ENCODE measurements at places on chromosomes 5 and 9. TPM values are rescaled to one million over a fixed set of nuclear protein-coding genes. Genes with fewer than 3 reads are reported as not detected.

- no peaks in the 10 kb centered on the region for H3K27me3 ChIP-seq
- H3K4me3 ChIP-seq = no peak overlapping the region
- H3K36me3 ChIP-seq = no peaks in the 10 kb centered on the region
These were observed 23.3 kb downstream of the KCNV2 start for GRCh38 chr9:2740616-2741015.

SPINK7 gene
- not detected for total RNA-seq

DNA sequence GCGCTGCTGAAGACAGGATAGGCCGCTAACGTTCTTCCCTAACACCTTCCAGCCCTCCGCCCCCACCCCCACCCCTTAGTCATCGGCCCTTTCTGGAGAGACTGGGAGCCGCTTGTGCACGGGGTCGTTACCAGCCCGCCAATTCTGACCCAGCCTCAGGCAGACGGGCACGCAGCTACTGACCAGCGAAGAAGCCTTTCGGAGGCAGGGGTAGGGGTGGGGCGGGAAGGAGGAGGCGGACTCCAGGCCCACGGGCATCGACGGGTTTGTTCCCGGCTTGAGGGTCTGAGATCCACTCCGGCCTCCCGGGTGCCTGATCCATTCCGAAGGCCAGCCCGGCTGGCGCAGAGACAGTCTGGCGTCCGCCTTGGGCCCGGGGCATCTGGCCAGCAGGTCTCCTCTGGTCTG is 729 bp upstream of the HAND1 start:
- no peak overlapping the region for H3K27ac ChIP-seq
- peaks cover 96% of the 10 kb centered on the region for H3K27me3 ChIP-seq
- H3K4me1 ChIP-seq = no peaks in the 10 kb centered on the region
- H3K36me3 ChIP-seq = no peaks in the 10 kb centered on the region
- H3K4me3 ChIP-seq = no peak overlapping the region
- DNase-seq = no peak

GRCh38 chr5:124902097-124902821 is 155.8 kb upstream of the ZNF608 start:
- peaks cover 32% of the 10 kb centered on the region for H3K4me1 ChIP-seq
- DNase-seq = no peak
- H3K27me3 ChIP-seq = no peaks in the 10 kb centered on the region
- no peak overlapping the region for H3K4me3 ChIP-seq

PDGFRB gene
- total RNA-seq = 77.6 TPM

IFNA2 gene
- total RNA-seq = not detected

DNA sequence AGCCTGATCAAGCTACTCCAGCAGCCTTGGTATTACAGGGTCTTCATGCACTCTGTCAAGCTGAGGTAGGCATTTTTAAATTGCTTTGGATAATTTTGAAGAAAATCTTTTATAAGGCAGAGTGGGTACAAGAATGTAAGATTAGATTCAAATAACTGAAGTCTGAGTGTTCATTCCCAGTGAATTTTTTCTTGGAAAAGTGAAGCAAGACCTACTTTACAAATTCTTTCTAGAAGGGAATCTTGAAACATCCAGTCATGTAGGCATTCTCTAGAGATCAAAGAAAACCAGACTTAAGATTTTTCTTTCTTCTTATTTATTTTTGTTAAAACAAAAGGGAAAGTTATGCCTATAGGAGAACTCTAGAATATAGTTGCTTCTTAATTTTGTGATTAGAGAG is 139.0 kb downstream of the FOCAD start:
- no peak overlapping the region for H3K4me3 ChIP-seq
- H3K27ac ChIP-seq = no peak overlapping the region
- no peaks in the 10 kb centered on the region for H3K36me3 ChIP-seq

DNA sequence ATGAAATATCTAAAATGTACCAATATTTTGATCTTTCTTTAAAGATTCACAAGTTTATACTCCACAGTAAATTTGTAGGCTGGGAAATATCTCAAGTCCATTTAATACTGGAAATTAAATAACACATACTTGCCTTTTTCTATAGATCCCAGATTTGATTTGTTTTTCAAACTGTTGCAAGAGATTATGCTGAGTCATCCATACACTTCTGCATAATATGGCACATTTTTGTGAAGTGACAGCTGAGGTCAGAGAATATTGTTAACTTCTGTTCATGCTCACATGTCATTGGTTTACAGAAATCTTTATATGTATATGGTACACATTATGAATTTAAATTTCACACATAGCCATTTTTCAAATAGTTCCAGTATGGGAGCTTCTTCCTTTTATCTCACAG is 1066.3 kb upstream of the NUDT12 start:
- no peak for DNase-seq
- no peaks in the 10 kb centered on the region for H3K27me3 ChIP-seq
- H3K27ac ChIP-seq = no peak overlapping the region
- H3K36me3 ChIP-seq = no peaks in the 10 kb centered on the region
- H3K4me1 ChIP-seq = no peaks in the 10 kb centered on the region
- no peak overlapping the region for H3K4me3 ChIP-seq

GRCh38 chr5:79745255-79745654 is 55.6 kb downstream of the CMYA5 start:
- H3K4me1 ChIP-seq = no peaks in the 10 kb centered on the region
- H3K27ac ChIP-seq = no peak overlapping the region
- H3K36me3 ChIP-seq = no peaks in the 10 kb centered on the region
- H3K4me3 ChIP-seq = no peak overlapping the region
- no peak for DNase-seq
- no peaks in the 10 kb centered on the region for H3K27me3 ChIP-seq

HRH2 gene
- total RNA-seq = 5.4 TPM
